Globus pallidus (tissue), 1 donor: ENCODE measurements at places on chromosomes 5 and 9.

DNA sequence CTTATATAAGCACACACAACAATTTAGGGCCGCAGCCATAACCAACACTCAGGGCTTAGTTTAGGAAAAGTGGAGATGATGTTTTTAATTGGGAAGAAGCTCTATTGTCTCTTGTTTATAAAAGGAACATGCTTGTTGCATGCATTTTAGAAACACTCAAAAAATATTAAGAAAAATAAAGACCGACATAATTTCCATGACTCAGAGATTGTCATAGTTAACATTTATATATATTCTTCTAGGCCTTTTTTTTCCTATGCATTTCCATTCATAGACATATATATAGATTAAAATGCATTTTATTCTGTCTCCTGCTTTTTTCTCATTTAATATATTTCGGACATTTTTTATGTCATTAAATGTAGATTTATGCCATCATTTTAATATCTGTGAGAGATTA is 13.6 kb upstream of the ARSI start:
- no peak for DNase-seq

- no peak for DNase-seq
These were observed 22.9 kb upstream of the HMGCS1 start for GRCh38 chr5:43336159-43336558.

DNA sequence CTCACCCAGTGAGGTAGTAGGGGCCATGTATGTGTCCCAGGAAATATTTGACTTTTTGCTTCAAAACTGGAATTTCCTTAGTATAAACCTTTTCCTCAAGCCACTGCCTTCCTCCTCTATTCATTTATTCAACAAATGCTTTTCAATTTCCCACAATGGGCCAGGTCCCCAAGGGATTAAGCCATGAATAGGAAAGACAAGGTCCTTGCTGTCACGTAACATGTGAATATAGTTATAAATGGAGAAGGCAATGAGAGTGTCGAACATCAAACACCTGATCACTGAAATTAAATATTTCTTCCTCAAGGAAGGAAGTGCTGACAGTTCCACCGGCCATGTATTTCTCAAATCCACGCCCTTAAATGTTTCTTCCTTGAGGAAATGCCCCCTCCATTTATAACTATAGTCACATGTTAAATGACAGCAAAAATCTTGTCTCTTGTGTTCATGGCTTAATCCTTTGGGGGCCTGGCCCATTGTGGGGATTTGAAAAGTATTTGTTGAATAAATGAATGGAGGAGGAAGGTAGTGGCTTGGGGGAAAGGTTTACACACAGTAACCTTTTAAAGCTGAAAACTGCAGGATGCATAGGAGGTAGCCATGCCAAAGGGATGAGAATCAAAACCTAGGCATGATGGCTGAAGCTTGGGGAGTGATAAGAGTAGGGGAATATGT is 145.5 kb downstream of the PTTG1 start:
- DNase-seq = no peak

GRCh38 chr5:130836729-130837649 is 328.1 kb downstream of the HINT1 start:
- peak; percentile 3 for DNase-seq

DNA sequence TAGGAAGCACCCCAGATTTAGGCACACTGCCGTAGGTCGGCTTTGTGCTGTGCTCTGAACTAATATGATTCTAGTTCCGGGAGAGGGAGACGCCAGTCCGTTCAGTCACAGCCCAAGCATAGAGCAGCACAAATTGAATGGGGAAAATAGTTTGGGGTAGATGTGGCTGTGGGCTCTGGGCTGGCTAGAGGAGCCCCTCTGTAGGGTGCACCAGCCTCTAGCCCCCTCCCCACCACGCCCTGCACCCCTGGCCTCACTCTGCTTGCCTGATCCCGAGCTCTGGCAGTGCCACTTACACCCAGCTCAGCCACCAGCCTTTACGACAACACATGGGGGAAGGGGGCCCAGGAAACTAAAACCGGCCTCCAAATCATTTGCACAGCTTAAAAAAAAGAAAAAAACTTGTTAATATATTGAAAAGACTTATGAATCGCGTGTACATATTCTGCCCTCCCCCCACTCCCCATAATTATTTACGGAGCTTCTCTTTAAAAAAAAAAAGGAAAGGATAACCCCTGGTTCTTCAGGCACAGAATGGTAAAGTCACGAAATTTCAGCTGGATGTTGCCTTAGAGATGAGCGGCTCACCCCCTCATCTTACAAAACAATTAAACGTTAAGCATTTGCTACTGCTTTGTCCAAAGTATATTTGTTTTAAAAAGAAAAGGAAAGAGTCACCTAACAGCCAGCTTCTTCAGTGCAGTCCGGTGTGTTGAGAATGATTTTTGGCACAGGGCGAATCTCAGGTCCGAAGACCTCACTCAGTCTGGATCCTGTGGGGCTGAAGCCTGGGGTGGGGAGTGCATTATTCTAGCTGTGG is 3.5 kb downstream of the LMX1B start:
- DNase-seq = no peak

- no peak for DNase-seq
These were observed 85.8 kb downstream of the RIC1 start for GRCh38 chr9:5714501-5715401.

GRCh38 chr5:83472508-83473345 is 1.2 kb downstream of the VCAN start:
- peak; percentile 13 for DNase-seq

DNA sequence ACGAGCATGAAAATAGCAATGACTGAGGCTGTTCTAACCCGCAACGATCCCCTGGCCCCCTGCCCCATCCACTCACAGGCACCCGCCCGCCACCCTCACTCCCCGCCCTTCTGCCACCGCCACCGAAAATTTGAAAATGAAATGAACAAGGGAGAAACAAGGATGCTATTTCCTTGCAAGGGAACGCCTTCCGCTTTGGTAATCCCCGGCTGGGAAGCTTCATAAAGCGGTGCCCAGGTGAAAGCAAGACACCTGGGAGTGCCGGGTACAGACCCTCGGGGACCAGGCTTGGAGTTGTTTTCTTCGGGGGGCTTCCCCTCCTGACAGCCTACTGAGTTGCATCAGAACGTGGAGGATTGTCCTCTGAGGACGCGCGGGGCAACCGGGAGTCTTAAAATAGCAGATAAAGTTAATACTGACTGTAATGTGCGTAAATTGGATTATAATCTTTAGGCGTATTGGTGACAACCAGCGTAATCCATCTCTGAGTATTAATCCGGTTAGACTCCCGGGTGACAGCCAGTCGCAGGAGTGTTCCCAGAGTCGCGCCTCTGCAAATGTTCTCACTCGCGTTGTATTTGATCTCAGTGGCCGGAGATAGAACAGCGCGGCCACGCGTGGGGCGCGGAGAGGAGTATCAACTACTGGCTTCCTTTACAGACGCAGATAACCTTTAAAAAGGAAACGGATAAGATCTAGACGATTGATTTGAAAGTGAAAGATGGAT is 885 bp upstream of the MLLT3 start:
- DNase-seq = peak; percentile 50

GRCh38 chr5:171480239-171480638 is 60.8 kb downstream of the FGF18 start:
- DNase-seq = no peak

- no peak for DNase-seq
These were observed 151.0 kb downstream of the GPBP1 start for GRCh38 chr5:57324861-57325260.

DNA sequence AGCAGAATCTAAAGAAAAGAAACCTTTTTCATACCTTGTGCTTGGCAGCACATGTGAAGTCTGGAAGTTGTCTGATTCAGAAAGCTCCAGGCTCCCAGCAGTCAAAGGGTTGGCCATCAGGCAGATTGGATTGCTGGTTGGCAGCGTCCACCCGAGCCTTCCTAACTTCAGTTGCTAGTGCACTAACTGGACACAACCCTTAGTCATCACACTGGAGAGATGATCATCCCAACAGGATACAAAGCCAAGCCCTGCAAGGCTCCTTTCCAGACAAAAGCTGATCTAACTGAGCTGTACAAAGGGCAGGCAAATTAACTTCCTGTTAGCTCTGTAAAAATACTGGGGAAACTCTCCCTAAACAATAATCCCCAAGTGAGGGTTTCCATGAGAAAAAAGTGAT is 185.6 kb downstream of the SNX18 start:
- DNase-seq = no peak

- DNase-seq = no peak
These were observed 142.4 kb upstream of the IRX4 start for GRCh38 chr5:2024986-2025721.

DNA sequence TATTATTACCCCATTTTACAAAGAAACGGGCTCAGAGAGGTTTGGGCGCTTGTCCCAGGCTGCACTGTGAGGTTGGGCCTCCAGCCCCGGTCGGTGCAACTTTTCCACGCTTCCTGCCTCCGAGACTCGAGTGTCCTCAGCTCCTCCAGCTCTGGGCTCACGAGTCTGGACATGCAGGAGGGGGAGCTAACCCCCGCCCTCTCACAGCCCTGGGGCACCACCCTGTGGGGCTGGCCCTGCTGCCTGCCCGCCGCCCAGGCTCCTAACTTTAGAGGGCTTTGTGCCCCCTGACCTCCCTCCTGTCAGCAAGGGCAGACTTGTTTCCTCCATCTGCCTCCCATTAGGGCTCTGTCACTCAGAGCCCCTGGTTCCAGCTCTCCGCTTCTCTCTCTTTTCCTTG is 4.3 kb upstream of the ASB6 start:
- no peak for DNase-seq

- no peak for DNase-seq
These were observed 7.1 kb downstream of the PHYHD1 start for GRCh38 chr9:128927731-128928411.

DNA sequence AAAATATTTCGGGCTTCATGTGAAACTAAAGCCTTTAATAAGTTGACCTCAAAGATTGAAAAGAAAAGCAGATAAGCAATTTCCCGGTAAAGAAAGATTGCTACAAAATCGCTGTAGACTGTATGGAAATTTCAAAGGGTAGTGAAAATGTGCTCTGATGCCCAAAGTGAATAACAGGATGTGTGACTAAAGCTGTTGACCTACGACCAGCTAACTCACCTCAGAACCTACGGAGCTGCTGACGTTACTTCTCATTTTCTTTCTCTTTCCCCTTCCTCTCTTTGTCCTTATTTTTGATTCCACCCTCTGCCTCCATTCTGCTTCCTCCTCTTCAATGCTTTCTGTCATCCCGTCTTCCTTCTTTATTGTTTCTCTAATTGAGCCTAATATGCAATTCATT is 103.2 kb downstream of the PDE4D start:
- no peak for DNase-seq

DNA sequence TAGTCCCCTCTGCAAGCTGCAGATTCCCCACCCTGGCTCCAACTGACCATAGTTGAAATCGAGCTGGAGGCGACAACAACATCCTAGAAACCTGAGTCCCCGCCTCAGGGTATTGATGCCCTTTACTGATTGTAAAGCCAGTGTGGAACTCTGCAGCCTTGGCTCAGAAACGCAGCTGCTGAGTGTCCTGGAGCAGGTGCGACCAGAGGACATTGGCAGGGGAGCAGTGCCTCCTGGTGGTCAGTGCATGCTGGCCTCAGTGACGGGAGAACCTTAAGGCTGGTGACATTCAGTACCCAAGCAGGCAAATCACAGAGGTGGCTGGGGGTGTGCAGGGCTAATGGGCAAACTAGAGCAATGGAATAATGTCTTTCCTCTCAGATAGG is 20.4 kb upstream of the ZNF354B start:
- DNase-seq = peak; percentile 16

DNA sequence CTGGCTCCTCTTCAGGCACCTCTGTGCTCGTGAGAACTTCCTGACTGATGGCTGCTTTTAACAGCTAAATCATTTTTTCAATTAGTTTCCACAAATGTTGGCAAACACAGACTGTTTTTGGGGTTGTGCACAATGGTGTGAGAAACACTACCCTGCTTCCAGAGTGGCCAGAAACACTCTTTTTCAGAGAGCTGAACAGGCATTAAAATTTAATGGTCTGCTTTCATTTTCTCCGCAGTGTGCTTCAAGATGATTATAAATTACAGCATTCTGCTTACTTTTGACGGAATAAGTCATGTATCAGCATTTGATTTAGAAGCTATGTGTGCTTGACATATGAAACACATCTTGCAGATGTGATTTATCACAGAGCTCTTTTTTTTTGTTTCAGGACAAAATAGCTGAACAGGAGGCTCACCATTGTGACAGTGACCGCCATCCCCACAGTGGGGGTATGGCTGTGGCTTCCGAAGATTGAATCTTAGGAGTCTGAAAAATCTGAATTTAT is 454.5 kb upstream of the ZNF608 start:
- DNase-seq = no peak

- no peak for DNase-seq
These were observed 2.9 kb upstream of the INSL6 start for GRCh38 chr9:5188060-5188984.

DNA sequence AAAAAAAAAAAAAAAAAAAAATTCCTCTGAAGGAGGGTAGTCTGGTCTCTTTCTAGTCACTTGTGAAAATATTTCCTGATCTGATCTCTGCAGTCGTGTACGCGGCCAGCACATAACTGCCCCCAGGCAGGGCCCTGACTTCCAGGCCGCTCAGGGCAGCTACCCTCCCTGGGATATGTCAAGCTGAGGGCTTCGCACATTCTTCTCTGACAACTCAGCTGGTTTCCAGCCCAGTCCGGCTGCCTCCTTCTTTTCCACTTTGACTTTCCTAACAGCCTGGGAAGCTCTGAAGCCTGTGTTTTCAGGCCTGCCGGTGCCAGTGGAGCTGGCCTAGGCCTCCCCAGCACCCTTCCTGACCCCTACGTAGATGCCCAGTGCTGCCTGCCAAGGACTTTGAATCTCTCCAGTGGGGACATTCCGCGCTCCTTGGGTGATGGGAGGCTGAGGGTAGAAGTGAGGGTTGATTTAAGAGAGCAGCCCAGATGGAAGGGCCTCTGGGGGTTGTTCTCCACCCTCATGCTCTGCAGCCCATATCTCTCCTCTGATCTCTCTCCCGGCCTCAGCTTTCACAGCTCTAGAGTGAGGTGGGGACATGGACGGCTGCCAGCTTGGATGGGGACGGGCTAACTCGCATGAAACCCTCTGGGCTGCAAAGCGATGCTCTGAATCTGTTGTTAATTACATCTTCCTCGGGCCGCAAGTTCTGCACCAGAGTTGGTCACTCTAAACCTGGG is 20.7 kb downstream of the COL5A1 start:
- DNase-seq = no peak

- DNase-seq = no peak
These were observed 58.7 kb downstream of the NXNL2 start for GRCh38 chr9:88593537-88594185.

DNA sequence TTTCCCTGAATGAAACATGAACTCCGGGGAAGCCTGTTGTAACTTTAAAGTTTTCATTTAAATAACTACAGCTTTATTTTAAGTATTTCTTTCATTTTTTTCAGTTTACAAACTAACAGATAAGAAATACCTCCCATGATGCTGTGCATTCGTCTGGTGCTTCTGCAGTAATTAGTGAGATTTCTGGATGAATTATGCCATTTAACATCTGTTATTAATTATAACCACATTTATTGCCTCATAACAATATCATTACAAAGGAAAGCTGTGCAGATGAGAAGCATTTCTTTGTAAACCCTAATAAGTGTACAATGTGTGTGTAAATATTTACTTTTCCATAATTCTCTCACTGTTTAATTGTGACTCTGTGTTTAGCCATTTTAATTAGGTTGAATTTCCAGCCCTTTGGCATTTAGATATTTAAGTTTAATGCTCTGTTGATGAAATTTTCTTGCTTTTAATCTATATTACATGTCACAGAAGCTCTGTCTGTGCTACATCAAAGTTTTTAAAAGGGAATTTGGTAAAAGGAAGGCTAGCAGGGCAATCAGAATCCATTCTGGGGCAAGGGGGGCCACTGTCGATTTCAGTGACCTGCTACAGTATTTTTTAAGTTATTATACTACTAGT is 418.0 kb downstream of the SPATA31D1 start:
- DNase-seq = no peak

- DNase-seq = no peak
These were observed 2.2 kb downstream of the PAX5 start for GRCh38 chr9:37031902-37032301.
